ENCODE measurements at places on chromosomes 3 and 15.

GRCh38 chr3:172892158-172892557 lies 141.6 kb downstream of the ECT2 start:
- peak; percentile 82 for DNase-seq

DNA sequence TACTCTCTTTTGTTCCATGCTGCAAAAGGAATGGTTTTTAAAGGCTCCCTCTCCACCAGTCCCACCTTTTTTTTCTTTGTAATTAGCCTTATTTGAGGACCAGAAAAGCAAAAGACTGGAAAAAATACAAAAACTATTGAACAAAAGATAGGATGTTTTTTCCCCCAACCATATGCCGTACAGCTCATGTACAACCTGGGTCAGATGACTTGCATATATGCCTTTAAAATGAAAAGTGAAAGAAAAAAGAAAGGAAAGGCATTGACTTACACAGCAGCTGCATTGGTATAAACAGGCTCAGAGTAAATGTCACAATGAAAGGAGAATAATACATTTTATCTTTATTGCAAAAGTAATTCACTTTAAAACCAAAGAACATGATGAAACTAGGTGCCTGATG lies 69.5 kb upstream of the CMC1 start:
- no peak for DNase-seq

DNA sequence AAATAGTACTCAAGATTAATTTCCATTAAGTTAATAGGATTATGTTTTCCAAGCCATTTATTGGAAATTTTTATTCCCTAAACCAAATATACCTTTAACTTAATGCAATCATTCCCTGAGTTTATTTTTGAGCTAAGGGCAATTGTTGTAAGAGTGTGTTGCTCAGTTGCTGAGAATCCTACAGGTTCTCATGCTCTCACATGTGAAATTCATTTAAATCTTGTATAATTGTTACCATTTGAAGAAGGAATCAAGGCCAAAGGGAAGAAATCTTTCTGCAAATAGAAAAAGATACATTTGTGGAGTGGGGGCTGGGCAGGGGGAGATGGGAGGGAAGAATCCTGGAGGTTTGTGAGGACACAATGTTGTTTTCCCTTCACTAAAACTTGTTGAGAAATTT lies 202.7 kb upstream of the STRIT1 start:
- DNase-seq = no peak

- no peak for DNase-seq
These were observed 492.6 kb downstream of the LPP start for GRCh38 chr3:188646592-188646991.

DNA sequence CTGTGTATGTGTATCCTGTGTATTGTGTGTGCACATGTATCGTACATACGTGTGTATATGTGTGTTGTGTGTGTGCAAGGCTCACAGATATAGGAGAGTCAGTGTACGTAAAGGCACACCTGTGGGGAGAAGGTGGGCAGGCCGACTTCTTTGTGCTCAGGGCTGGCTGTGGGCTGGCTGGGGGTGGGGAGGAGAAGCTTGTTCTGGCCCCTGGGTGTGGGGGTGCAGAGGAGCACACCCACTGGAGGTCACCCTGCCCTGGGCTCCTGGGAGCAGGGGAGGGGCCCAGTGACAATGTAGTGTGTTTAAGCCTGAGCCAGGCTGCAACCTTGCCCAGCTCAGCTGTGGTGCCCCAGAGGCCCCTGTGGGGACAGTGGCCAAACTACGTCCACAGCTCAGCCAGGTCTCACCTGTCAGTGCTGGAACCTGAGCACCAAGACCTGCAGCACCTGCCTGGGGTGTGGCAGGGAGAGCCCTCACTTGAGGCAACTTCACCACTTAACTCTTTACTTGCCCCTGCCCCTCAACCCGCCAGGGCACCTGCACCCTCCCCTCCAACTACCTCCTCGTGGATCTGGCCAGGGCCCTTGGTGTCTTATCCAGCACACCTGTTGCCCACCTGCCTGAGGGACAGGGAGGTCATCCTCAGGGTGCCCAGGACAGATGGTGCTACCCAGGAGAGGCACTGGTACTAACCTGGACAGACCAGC lies 2.6 kb upstream of the HHATL start:
- no peak for DNase-seq

- no peak for DNase-seq
These were observed 433.4 kb downstream of the PYDC2 start for GRCh38 chr3:191894406-191894805.

DNA sequence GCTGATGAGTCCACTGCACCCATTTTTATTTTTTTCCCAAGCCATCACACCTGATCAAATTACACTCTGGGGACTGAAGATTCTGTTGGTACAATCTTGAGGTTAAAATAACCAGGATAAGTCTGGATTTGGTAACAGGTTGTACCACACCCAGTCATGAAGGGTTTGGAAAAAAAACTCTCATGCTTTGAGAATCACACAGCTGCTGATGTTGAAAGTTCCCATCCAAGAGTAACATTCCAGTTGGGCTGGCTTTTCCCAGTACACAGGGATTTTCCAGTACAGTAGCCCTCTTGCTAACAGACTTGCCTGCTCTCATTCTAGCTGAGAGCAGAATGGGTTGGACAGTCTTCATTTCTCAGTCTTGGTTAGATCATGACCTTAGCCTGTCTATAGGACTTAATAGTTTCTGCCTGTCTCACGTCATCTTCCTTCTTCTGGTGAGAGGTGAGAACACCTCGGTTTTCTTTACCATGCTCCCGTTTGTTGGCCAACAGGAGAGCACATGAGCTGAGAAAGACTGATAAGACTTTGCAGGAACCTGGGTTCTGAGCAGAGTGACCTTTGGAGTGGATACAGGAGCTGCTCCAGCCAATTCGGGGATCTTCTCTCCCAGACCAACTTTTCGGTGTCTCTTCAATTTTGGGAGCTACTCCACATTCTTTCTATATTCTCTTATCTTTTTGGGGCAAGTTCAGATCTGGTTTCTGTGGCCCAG lies 300.1 kb upstream of the LYSMD4 start:
- DNase-seq = peak; percentile 25

- no peak for DNase-seq
These were observed 17.9 kb downstream of the KBTBD13 start for GRCh38 chr15:65094294-65094995.

DNA sequence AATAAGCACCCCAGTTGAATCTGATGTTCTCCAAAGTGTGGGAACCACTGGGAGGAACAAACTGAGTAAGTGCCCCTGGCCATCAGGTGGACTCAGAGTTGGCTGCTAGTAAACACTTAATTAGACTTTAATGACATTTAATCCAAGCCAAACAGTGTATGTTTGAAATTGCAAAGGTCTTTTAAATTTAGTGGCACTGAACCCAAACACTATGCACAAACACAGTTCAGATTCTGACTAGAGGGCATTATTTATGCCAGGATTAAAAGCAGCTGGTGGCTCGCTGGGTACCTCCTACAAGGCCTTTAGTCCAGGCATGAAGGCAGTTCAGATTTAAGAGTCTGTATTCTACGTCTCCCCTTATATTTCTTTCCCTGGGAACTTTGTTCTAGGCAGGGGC lies 264.8 kb downstream of the CLSTN2 start:
- DNase-seq = no peak

- DNase-seq = peak; percentile 31
These were observed 185.2 kb downstream of the ANXA2 start for GRCh38 chr15:60212536-60212935.

DNA sequence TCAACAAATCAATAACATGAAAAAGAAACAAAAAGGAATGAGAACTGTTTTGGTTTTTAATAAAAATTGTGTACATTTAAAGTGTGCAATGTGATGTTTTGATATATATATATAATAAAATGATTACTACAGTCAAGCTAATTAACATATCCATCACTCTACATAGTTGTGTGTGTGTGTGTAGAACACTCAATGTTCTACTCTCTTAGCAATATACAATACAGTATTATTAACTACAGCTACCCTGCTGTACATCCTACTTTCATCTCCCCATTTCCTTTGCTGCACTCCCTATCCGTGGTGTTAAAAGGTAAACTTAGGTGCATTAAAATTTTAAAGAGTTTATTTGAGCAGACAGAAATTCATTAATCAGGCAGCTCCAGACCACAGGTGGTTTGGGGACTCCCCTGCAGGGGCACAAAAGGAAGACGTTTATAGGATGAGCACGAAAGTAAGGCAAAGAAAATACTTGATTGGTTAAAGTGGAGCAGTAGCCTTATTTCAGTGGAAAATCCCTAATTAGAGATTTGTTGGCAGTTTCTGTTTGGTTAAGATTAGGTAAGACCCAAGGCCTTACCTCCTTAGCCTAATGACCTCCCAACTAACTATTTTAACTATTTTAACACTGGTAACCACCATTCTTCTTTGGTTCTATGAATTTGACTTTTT lies 61.8 kb upstream of the SNRK start:
- no peak for DNase-seq

DNA sequence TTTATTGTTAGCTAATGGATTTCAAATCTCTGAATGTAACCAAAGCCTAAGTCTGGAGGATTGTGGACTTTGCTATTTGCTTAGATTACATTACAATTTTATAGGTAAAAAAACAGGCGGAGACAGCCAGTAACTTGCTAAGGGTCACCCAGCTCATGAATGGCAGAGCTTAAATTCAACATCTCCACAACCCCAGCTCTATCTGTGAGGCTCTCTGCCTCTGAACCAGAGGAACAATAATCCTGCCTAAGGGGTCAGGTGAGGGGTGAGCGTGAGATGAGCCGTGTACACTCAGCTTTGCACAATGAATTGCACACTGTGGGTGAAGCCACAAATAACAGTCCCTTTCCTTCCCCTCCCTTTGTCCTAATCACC lies 69.8 kb upstream of the SPATA12 start:
- no peak for DNase-seq

DNA sequence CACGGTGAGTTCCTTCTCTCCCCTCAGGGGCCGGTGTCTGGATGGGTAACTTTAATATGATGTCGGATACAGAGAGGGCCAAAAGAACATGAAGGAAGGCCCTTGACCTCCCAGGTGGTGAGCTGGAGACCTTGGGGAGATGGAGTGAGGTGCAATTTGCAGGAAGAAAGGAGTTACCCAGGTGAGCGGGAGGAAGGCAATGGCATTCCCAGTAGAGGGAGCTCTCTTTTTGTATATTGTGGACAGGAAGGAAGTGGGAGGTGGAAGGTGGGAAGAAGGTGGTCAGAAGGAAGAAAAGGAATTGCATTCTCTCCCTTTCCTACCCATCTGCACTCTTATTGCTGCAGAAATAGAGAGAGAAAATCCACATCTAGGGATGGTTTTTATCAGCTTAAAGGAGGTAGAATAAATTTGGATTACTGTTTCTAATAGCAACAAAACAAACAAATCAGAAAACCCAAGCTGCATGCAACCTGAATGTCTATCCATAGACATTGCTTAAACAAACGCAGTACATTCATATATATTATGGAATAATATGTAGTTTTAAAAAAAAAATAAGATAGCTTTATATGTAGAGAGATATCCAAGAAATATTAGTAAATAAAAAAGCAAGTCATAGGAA lies 169.0 kb upstream of the TSC22D2 start:
- no peak for DNase-seq

- peak; percentile 57 for DNase-seq
These were observed at the start of gene UTS2B for GRCh38 chr3:191329654-191330529. TSS of gene UTS2B (minus strand) at chr3:191330526. CDS start at chr3:191282189, 48,337 bp downstream.

DNA sequence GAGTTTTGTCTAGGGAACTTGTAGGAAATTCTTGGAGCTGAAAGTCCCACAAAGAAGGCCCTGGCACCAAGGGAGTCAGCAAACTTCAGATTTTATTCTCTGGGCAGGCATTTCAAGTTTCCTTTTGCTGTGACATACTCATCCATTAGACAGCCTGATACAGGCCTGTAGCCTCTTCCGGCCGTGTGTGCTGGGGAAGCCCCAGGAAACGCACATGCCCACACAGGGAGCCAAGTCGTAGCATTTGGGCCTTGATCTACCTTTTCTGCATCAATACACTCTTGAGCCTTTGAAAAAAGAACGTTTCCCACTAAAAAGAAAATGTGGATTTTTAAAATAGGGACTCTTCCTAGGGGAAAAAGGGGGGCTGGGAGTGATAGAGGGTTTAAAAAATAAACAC lies 15.0 kb downstream of the TIGIT start:
- no peak for DNase-seq

DNA sequence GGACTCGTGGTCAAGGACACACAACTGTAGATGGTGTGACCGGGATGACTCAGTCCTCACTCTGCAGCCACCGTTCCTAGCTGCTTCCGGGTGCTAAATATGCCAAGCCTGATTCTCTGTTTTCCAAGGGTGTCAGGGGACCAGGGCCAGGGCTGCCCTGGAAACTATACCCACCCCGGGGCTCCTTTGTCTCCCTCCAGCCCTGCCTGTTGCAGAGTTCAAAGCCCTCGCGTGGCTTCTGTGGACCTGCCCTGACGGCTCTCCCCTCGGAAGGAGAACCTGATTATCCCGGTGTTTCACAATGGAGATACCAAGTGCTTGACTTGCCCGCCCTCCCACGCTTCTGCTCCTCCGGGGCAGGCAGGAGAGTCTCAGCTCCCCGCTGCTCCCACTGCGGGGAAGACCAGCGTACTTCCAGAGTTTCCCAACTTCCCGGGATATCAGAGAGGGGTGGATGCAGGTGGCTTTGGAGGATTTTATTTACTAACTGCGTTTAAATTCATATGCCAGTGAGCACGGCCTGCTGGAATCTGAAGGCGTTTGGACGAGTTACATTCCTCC lies 125.0 kb downstream of the ASB7 start:
- peak; percentile 64 for DNase-seq

DNA sequence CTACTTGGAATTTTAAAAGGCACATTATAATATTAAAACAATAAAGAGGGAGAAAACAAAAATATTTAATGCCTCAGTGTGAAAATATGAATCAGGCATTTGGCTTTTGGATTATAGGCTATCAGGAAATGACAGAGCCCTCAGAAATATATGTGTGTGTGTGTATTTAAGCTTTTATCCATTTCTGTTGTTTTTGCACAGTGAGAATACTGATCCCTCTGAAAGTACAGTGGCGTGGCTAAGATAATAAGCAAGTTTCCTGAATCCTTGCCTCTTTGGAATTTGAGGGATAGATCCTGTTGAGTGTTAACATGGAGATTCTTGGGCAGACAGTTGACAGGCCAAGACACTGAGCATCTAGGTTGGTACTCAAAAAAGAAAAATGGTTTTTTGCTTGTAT lies 234.8 kb upstream of the ZBTB20 start:
- DNase-seq = no peak

- DNase-seq = no peak
These were observed 120.5 kb downstream of the CORO2B start for GRCh38 chr15:68699124-68699880.

DNA sequence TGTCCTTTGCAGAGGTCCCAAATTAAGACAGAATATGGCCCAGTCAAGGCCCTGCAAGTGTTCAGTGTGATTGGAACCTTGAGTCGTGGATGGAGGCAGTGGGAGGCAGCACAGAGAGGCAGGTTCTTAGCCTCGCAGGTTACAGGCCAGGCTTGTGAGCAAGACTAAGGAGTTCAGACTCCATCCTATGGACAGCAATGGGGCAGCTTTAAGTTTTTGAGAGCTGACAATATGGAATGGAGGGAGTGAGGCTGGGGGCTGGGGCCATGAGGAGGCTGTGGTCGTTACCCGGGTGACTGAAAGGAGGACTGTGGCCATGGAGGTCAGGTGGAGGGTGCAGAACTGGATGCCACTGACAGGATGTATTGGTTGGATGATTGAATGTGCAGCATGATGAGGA lies 74.1 kb upstream of the PRR23C start:
- DNase-seq = no peak
